AG10803 (cell line): ENCODE measurements at places on chromosomes 7 and 10.
A peak's percentile ranks its signal among the peaks of the same experiment; 100 is the strongest.

DNA sequence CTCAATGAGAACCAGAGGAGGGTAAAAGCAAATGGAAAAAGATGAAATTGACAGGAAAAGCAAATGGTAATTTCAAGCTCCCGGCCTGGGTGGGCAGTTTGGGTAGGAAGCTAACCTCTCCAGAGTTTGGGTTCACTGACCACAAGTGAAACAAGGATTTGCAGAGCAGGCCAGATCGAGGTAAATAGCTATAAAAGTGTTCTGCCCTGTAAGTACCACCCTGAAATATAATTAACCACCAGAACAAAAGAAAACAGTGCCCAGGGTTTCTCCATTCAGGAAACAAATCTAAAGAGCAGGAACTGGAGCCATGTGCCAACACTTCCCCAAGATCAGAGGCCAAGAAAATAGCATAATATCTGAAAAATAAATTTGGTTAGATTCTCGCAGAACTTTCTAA is 276.7 kb upstream of the MEOX2 start:
- DNase-seq: no peak

DNA sequence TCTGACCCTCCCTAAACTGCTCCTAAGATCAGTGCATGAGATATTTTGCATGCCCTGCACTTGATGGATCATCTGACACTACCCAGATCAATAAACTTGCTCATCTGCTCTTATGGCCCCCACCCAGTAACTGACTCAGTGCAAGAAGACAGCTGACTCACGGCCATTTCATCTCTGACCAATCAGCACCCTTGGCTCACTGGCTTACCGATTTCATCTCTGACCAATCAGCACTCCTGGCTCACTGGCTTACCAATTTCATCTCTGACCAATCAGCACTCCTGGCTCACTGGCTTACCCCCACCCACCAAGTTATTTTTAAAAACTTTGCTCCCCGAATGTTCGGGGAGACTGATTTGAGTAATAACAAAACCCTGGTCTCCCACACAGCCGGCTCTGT is 37.2 kb upstream of the OPTN start:
- DNase-seq: no peak

DNA sequence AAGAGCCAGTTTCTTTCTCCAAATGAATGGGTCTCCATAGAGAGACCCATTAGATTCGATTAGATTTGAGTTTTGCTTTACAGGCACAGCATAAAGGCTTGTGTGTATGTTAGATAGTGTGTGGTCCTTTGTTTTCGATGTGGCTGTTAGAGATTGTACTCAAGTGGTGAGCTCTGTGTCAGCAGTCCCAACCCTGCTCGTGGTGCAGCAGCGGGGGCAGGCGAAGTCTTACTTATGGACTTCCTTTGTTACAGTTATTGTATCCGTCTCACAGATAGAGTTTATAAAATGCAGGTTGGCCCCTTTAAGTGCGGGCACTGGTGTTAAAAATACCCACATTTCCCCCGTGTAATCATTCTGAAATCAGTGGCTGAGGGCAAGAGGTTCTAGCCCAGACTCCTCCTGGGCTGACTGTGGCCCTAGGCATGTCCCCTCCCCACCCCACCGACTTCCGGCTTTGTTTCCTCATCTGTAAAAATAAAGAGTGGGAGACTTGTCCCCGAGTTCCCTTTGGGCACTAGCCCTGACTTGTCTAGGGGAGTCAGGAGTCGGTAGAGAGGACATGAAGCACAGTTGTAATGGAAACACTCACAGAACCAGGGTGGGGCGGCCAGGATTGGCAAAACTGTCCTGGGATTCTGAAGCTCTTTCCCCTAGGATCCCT is 28.6 kb downstream of the MTURN start:
- DNase-seq: no peak

- DNase-seq: peak; percentile 96
Measured at GRCh38 chr7:99379043-99379577, 4.6 kb downstream of the ARPC1B start.

DNA sequence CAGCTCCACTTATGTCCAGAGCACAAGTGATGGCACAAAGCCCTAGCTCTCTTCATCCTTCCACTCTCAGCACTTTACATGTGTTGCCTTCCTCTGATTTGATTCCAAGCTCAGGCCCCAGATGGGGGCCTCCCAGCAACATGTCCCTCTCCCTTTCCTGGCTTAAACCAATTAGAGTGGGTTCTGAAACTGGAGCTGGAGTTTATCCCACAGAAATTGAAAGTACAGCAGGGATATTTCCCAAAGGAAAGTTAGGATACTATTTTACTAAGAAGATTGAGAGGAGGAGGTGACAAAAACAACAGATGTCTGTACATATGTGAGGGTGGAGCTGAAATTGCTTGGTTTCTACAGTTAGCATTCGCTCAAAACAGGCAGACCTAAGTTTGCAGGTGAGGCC is 724.6 kb downstream of the AUTS2 start:
- no peak for DNase-seq

- DNase-seq: no peak
Measured at GRCh38 chr10:79143879-79144278, 75.1 kb downstream of the ZMIZ1 start.

- no peak for DNase-seq
Measured at GRCh38 chr7:152103691-152104090, 78.2 kb downstream of the GALNT11 start.
